ENCODE measurements at places on chromosomes 5 and 9. TPM values are rescaled to one million over a fixed set of nuclear protein-coding genes. Genes with fewer than 3 reads are reported as not detected.

LRRTM2 gene
- 3.6 TPM for total RNA-seq

HAVCR1 gene
- 5.3 TPM for total RNA-seq

TMEM232 gene
- total RNA-seq = 7.3 TPM

ATG12 gene
- total RNA-seq = 39.5 TPM

COL23A1 gene
- 7.5 TPM for total RNA-seq

SPATA31D3 gene
- total RNA-seq = not detected

CARTPT gene
- 0.23 TPM for total RNA-seq

BRIX1 gene
- 20.3 TPM for total RNA-seq

PCDHGB2 gene
- total RNA-seq = 8.8 TPM
